ENCODE measurements at places on chromosomes 3 and 15.

- DNase-seq, result no peak
These were observed 126.4 kb downstream of the FEZF2 start for GRCh38 chr3:62246985-62247384.

DNA sequence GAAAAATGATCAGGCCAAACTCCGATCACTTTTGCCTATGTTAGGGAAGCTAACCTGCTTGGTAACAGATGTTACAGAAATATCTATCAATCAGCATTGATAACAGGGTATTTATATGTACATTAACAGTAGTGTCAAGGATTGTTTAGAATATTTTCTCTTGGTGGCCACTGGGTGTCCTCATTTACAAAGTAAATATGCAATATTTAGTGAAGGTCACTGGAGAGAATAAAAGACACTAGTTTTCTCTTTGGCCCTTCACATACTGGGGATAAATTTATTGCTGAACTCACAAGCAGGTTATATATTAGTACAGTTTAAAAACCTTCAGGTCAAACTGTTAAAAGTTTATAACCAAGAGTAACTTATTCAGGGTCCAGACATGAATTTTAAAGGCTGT, 69.0 kb downstream of the TIGIT start:
- no peak for DNase-seq

DNA sequence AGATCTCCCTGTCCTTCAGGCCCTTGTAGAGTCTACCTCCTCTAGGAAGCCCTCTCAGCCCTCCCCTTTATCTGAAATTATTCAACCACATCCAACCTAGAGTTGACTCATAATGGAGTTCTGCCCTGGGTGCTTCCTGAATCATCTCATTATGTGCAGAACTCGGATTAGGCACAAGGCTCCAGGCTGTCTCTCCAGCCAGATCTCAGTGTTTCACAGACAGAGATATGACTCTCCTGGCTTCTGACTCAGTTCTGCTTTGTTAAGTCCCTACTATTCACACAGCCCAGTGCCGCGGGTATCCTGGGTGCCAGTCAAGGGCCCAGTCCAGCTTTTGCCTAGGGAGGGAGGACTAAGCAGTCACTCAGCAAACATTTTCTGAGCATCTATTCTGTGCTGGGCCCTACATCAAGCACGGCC, 9.3 kb downstream of the STRA6 start:
- no peak for DNase-seq

DNA sequence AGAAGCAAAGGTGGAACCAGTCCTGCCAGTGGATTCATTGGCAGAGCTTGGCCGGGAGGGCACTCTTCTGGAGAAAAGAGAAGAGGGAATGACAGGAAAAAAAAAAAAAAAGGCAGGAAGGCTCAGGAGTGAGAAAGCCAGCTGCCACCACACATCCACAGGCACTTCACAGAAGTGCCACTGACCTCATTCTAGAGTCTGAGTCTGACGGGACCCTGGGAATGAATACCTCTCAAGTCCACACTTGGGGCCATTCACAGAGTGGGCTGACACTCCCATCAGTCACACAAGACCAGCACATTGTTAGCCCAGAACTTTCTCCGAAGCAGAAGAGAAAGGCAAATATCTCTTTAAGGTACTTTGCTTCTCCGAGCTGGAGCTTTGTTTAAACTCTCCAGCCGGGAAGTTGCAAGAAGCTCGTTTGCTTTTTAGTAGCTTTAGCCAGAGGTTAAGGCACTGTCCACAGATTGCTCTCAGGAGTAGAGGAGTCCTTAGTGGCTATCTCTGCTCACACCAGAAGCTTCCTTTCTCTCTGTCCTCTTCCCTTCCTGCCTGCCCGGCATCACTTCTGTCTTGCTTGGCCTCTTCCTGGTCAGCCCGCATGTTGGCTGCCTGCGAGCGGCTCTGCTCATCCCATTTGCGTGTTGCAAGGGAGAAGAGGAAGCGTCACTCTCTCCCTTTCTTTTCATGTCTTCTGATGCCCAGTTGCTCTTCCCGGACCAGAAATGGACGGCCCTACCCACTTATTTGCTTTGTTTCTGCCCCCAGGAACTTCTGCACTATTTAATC, 53.8 kb downstream of the CMTM6 start:
- DNase-seq, result no peak

DNA sequence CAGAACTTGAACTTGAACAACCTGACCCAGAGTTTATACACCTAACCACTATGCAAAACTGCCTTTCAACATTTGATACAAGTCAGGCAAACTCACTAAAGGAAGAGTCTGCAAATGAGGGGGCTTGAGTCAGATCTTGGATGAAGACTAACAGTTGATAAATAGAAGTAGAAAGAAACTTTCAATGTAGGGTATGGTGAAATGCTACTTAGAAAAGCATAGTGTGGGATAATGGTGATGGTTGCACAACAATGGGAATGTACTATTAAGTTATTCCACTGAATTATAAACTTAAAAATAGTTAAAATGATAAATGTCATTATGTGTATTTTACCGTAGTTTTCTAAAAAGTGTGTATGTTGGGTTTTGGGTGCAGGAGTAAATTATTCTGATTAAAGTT, 19.7 kb upstream of the ZNF280D start:
- no peak for DNase-seq

DNA sequence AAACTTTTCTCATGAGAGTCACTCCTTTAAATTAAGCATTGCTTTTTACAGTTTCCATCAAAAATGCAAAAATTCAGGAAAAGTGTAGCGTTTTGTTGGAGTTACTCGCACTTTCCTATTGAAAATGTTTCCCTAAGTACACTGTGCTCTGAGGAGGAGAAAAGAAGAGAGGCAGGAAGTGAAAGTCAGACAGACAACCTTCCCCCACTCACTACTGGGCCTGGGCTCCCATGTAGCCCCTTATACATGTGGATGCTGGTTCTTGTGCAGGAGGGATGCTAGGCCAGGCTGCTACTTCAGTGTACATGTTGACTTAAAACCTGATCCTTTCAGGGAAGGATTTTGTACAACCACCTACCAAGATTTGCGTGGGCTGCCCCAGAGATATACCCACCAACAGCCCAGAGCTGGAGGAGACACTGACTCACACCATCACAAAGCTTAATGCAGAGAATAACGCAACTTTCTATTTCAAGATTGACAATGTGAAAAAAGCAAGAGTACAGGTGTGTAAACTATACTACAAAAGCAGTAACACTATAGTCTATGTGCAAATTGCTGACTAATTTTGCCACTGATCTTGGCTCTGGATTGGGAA, 15.1 kb downstream of the KNG1 start:
- DNase-seq, result no peak

DNA sequence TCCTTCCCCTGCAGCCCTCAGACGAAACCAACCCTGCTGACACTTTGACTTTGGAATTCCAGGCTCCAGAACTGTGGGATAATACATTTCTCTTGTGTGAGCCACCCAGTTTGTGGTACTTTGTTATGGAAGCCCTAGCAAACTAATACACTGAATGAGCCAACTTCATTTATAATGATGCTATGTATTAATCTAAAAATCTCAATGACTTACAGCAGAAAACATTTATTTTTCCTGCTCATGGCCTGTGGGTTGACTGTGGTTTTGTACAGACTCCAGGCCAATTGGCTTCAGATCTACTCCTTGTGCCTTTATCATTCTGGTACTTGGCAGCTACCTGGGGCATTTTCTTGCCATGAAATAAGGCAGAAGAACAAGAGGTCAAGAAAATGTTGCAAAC, 152.4 kb downstream of the EBLN2 start:
- DNase-seq, result no peak

- no peak for DNase-seq
These were observed 244.2 kb downstream of the ZMAT3 start for GRCh38 chr3:178827285-178827856.

DNA sequence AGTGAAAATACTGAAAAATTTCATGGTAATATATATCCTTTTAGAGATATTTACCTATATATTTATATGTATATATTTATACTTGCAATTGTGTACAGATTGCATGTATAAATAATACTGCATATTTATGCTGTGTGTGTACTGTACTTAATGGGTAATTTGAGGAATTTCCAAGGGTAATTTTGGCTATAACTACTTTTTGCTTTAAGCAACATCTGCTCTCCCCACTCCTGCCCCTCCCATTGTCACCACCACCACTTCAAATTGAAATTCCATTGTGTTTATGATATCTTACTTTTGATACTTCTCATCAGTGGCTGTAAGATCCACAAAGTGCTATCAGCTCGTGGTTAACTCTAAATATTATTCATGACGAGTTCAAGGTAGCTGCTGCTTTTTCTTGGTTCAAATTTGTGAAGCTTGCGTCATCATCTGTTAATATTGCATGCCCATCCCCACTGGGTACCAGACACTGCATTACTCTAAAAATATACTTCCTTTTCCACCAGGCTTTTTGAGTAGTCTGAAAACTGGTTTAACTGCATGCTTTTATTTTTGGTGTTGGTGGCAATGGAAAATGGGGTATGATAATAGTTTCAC, 91.7 kb upstream of the MITF start:
- no peak for DNase-seq

- no peak for DNase-seq
These were observed 75.7 kb downstream of the GMPS start for GRCh38 chr3:155946178-155946577.

GRCh38 chr3:51684971-51685751, 14.1 kb downstream of the TEX264 start:
- DNase-seq, result no peak

GRCh38 chr3:139280027-139280671, 63.7 kb upstream of the MRPS22 start:
- no peak for DNase-seq

- DNase-seq, result no peak
These were observed 123.9 kb downstream of the MAGI1 start for GRCh38 chr3:65914740-65915367.

DNA sequence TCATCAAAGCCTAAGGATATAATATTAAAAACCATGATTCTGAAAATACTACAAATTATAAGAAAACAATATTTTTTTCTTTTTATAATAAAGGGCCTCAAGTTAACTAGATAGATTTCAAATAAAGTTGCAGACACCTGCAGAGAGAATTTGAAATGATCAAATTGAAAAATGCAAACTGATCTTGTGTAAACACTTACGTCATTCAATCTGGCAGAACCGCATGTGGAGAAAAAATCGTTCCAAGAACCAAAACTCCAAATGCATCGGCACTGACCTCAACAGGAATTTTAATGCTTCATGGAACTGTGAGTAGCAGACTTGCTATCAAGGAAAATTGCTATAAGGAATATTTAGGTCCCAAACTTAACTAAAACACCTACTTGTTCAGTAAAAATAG, 17.2 kb downstream of the CPA3 start:
- no peak for DNase-seq

DNA sequence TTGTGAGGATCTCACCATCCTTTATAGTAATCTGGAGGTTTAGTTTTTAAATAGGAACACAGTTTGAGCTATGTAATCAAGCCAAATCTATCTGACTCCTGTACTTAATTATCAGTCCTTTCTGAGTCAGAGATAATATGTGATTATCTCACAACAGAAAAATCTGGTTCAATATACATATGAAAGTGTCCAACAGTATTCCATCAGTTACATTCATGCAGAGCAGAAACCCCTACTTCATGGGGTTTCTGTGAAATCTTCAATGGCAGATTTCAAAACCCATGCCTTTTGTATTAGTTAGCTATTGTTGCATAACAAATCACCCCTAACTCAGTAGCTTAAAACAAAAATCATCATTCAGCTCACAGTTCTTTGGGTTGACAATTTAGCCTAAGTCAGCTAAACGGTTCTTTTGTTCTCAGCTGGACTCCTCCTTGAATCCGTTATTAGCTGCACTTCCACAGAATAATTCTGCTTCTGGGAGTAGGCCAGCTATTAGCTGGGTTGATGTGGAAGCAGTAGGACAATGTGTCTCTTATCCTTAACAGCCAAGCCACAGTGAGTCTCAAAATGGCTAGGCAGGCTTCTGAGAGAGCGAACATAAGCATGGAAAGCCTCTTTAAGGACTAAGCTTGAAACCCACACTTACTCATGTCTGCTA, 42.9 kb upstream of the ARPP21 start:
- no peak for DNase-seq

- no peak for DNase-seq
These were observed 13.0 kb downstream of the MEF2A start for GRCh38 chr15:99578809-99579208.

GRCh38 chr3:113804661-113805060, 33.9 kb upstream of the GRAMD1C start:
- DNase-seq, result no peak

- no peak for DNase-seq
These were observed 228.7 kb upstream of the RASGRP1 start for GRCh38 chr15:38793206-38793810.

GRCh38 chr15:43517354-43518196, at the start of gene MAP1A:
TSS of gene MAP1A (plus strand) at chr15:43517608. CDS start at chr15:43521474, 3,866 bp downstream.
- DNase-seq, result no peak

- no peak for DNase-seq
These were observed 101.6 kb upstream of the RAD18 start for GRCh38 chr3:9064850-9065249.

GRCh38 chr15:47812470-47812999, 95.2 kb downstream of the SEMA6D start:
- no peak for DNase-seq

DNA sequence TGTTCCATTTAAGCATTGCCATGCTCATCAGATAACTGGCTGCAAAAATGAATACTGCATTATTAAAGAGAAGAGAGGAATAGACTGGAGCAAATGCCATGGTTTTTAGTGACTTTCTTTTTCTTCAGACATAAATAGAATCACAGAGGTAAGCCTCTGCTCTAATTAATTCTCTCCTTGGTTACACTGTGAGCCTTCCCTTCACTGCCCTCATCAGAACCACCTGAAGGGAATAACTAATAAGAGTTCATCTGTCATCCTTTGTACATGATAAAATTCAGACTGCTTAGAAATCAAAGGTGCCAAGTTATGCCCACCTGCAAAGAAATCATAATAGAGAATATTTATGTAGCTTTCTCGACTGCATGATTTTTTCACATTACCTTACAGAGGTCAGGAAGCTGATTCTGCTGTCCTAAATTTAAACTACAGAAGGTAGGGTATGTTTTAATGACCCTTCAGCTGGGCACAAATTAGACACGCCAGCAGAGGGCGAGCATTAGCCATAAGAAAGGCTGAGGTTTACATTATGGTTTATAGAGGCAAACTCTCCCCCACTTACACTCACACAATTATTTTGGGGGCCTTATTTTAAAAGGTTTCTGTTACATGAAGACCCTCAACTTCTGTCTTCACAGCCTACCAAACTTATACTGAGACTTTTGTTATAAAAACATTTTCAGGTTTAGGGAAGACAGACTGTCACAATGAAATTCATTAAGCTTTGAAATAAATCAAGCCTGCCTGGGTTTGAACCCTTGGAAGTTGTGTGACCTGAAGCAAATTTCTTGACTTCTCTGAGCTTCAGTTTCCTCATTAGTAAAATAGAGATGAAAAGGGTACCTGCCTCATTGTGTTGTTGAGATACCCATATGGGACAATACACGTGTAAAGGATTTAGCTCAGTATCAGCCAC, 15.3 kb upstream of the UNC13C start:
- DNase-seq, result no peak

- DNase-seq, result no peak
These were observed 180.5 kb upstream of the RASGRP1 start for GRCh38 chr15:38745126-38745525.

Measured in activated gamma-delta T cell treated with Interleukin-2 at 50 U/mL for 16 hours (primary cell).